ENCODE measurements at places on chromosomes 12 and 14.

DNA sequence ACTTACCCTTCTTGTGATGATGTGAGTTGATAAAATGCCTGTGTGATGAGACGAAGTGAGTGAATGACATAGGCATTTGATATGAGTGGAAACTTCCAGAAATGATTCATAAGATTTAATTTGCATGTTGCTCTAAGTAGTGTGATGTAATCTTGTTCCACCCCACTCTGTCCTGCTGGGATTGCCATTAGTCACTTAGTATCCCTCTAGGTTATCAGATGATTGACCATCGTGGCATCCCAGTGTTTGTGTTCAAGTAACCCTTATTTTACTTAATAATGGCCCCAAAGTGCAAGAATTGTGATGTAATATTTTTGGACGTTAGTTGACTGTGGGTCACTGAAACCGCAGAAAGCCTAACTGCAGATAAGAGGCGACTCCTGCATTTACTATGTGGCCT, 214.4 kb upstream of the DIO2 start:
- no peak for DNase-seq

GRCh38 chr12:98416845-98417244, 98.5 kb upstream of the TMPO start:
- DNase-seq = no peak

DNA sequence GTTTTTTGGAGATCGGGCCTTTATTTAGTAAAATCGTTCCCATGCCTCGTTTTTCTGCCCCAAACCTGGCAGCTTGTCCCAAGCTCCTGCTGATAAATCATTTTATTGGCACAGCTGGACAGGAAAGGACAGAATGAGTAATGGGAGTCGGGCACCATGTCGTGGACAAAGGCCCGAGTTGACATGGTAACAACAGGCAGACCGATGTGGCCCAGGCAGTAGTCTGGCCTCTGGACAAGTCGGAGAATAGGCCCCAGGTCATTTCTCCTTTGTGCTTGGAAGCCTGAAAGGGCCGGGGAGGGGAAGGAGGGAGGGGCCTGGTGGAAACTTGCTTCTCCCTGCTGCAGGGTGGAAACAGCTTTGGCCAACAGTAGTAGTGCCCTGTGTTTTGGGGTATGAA, 234.9 kb downstream of the SUDS3 start:
- DNase-seq = no peak

GRCh38 chr12:11727133-11727664, 77.7 kb downstream of the ETV6 start:
- no peak for DNase-seq

DNA sequence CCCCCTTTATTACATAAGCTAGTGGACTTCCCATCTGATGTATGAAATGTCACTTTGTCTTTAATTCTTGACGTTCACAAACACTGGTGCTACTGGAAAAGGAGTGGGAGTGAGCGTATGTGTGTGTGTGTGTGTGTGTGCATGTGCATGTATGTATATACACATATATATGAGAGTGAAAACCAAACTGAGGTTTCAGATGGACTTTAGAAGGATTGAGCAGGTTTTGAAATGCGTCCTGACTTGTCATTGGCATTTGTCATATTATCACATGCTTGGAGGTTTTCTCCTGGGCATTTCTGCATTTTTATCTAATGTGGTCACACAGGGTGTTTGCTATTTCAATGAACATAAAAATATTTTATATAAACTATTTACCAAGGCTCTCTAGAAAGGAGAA, 1085.9 kb downstream of the BCL11B start:
- no peak for DNase-seq

DNA sequence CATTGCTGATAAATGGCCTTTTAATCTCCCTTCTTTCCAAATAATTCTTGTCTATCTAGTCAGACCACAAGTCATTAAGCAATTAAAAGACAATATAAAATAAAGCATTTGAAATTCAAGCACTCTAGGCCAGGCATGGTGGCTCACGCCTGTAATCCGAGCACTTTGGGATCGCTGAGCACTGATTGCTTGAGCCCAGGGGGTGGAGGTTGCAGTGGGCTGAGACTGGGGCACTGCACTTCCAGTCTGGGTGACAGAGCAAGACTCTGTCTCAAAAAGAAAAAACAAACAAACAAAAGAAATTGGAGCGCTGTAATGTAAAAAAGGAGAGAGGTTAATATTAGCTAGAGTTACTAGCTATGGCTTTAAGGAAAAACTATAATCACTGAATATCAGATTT, 30.5 kb upstream of the CSRP2 start:
- no peak for DNase-seq

- DNase-seq = no peak
These were observed 18.0 kb upstream of the OR4K5 start for GRCh38 chr14:19902409-19902808.

- no peak for DNase-seq
These were observed 243.7 kb downstream of the C12orf75 start for GRCh38 chr12:105574056-105574715.

- DNase-seq = peak; percentile 85
These were observed 93.9 kb upstream of the EVL start for GRCh38 chr14:99971087-99971940.

- DNase-seq = no peak
These were observed 19.6 kb downstream of the TNFAIP2 start for GRCh38 chr14:103142721-103143302.

DNA sequence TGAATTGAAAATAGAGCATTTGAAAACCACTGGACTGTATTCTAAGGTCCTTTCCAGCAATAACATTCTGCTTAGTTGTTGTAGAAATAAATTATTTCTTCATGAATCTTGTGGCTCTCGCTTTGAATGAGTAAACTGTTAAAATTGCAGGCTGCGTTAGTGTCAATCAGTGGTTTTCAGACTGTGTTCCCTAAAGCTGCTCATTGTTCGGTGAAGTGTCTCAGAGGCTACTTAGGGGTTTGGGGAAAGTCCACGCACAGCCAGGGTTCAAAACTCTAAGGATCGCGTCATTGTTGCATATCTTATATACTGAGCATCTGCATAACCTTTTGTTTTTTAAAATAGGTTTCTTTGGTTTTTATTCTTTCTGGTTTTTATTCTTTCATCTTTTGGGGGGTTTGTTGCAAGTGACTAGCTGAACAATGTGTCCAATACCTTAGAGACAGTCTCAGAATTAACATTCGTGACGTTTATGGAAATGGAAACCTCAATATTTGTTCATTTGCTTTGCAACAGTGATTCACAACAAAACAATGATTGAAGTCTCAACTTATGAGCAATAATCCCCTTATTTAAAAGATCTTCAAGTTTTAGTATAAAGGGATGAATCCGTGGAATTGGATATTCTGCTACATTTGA, 108.1 kb downstream of the TTLL5 start:
- DNase-seq = no peak

GRCh38 chr14:22981090-22981875, 1.1 kb downstream of the AJUBA start:
- DNase-seq = no peak

- no peak for DNase-seq
These were observed 48.1 kb downstream of the BEGAIN start for GRCh38 chr14:100539003-100539660.

- no peak for DNase-seq
These were observed 130.2 kb upstream of the LRFN5 start for GRCh38 chr14:41476526-41476925.

GRCh38 chr12:77102691-77103090, 37.3 kb upstream of the E2F7 start:
- no peak for DNase-seq

DNA sequence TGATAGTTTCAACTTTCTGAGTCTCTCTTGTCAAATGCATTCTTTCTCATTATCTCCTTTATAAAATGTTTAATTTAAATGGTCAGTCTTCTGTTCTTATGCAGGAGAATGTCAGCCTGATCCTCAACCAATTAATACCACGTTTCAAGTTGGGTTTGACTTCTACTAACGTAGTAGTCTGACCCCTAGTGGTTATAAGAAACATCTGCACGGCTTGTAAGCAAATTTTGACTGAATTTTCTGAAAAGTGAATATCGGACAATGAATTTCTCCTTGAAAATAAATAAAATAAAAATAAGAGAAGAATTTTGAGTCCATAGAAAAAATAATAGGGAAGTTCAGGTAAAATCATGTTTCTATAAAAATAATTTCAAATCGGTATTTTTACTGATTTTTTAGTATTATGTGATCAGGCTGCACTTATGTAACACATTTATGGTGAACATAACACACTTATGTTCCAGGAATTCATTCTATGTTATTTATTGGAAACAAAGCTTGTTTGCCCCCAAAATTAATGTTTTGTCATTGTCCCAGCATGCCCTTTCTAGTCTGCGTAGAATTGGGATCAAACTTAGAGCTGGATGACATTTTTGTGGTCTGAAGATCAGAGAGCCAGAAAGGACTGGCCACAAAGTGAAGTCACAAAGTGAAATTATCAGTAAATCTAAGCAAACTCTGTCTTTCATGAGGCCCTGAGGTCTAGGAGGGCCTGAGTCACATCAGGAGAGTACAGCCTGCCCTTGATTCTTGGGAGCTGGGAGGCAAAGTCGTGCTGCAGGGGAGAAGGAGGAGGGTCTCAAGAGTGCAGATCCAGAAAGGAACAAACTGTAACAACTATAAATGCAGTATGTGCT, 101.2 kb upstream of the STXBP6 start:
- DNase-seq = no peak

DNA sequence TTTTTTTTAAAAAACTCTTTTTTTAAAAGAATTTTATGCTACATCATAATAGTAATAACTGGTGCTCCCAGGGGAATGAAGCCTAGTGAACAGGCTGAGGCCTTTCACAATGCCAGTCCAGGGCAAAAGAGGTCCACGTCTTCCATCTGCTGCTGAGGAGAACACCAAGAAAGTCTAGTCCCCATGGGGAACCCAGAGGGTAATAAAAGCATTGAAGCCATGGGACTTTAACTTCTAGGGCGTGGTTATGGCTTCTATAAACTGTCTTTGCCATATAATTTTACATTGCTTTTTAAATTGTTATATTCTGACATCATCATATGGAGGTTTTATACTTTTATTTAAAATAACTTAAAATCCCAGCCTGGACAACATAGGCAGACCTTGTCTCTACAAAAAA, 64.3 kb downstream of the SLC16A7 start:
- DNase-seq = no peak
